Activated naive CD4-positive, alpha-beta T cell (primary cell): ENCODE measurements at places on chromosomes 5 and 9.

- no peak for DNase-seq
These were observed 80.1 kb upstream of the TLR4 start for GRCh38 chr9:117624106-117624505.

- no peak for DNase-seq
These were observed 28.1 kb downstream of the NEK6 start for GRCh38 chr9:124285903-124286291.

DNA sequence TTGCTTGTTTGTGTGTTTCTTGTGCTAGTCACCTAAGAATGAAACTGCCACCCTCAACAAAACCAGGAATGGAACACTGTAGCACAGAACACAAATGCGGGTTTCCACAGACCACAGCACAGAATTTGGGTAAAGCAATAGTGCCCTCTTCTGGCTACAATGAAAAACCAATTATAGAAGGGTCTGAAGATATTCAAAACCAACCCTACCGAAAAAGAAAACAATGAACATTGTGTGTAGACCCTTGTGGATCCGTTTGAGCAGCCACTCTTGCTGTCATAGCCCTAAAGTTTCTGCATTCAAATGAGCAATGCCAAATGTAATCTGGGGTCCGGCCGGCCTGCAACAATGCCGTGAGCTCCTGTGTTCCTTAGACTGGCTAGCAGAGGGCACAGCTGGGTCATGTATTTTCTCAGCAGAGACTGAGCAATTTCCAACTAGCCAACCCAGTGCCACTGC, 8.3 kb upstream of the ENC1 start:
- no peak for DNase-seq

DNA sequence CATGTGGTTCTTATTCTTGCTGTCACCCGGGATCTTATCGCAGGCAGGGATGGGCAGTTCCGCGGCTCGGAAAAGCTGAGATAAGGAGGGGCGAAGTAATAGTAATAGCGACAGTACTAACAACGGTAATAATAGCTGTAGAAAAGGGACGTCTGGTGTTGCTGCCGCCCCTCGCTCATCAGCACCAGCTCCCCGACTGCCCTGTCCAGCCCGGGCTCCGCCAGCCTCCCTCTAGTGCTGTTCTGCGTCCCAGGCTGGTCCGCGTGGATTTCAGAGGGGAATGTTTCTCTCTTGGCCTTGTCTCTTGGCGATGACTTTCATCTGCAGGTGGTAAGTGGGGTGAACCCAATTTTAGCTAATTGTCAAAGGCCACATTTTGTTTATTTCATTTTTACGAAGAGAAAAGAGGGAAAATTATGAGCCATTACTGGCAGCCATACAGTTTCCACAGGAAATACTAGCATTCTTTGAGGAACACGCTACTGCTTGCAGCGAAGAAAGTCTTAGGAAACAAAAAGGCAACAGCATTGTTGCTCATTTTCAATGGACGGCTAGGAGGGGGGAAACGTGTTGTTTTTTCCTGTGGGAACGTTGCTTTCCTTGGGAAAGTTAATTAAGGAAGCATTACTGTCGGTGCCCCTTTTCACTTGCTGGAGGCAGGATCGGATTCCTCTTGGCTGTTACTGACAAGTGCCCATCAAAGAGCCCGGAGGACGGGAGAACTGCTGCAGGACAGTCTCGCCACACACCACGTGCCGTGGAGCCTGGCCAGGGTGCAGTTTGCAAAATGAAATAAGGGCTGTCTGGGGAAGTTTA, 762 bp downstream of the SNCAIP start:
- DNase-seq: no peak

- DNase-seq: no peak
These were observed 109.9 kb downstream of the DROSHA start for GRCh38 chr5:31421806-31422586.

DNA sequence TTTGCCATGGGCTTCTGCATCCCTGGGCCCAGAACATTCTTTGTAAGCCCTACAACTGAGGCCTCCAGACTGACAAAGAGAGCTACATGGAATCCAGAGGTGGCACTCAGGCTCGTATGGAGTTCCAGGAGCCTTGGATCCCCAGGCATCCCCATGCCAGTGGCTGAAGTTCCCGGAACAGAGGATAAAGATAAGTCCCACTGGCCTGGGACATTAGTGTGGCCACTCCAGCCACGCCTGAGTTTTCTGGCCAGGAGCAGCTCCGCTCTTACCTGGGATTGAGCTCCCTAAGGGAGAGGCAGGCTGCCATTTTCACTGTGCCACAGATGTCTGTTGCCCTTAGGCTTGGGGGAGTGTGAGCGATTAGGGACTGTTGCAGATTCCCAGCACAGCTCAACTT, 656.3 kb upstream of the FAM174A start:
- DNase-seq: no peak

DNA sequence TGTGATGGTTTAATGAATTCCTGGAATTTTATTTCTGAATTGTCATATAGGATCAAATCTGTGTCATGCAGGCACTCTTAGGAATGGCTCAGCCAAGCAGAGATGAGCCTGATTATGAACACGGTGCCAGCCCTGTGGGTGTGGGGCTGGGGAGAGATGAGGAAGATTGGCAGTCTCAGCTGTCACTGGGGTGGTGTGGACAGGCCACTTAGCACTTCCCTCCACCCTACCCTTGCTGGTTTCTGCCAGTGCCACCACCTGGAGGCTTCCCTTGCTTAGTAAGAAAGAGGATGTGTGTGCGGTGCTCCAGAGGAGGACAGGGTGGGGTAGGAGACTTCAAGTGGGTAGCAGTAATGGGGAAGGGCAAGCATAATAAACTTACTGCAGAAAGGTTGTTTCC, 226.6 kb downstream of the CD180 start:
- no peak for DNase-seq

- no peak for DNase-seq
These were observed 27.7 kb upstream of the TRIO start for GRCh38 chr5:14115323-14115895.

DNA sequence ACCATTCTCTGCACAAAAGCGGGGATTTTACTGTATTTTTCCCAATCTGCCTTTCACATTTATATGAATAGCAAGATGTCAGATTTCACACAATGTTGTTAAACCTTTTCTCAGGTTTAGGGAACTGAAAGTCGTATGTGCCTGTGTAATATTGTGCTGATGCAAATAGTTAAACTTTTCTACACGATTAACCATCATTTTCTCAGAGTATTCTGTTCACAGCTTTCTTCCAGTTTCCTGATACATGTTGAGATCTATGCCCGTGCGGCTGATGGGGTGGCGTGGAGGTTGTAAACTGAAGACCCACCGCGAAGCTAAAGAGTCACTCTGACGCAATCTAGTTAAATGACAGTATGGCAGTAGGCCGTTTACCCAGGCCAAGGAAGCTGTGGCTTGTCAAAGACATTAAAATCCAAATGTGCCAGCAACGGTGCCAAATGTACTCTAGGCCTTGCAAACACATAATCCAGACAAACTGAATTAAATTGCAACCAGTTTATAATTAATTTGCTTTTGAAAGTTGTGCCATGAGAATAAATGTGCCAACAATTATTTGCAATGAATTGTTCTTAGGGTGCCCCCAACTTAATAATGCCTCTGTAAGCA, 145.7 kb downstream of the EBF1 start:
- DNase-seq: no peak

- DNase-seq: no peak
These were observed 34.1 kb downstream of the SPRY4 start for GRCh38 chr5:142290577-142291299.

GRCh38 chr5:180111273-180112002, 39.9 kb upstream of the RNF130 start:
- DNase-seq: no peak

DNA sequence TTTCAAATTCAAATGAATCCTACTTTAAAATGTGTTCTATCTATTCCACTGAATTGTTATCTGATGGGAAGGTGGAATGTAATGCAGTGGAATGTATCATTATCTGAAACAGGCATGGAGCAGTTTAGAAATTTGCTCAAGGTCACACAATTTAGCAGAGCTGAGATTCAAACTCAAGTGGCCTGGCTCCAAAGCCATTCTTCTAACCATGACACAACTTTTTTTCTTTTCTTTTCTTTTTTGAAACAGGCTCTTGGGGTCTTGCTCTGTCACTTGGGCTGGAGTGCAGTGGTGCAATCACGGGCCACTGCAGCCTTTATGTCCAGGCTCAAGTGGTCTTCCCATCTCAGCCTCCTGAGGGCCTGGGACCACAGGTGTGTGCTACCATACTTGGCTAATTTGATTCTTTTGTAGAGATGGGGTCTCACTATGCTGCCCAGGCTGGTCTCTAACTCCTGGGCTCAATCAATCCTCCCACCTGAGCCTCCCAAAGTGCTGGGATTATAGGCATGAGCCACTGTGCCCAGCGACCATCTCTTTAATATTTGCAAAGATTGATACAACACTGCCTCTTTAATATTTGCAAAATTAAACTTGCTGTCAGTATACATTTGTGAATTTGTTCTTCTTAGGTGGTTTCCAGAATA, 50.0 kb downstream of the CAST start:
- no peak for DNase-seq

GRCh38 chr9:129602598-129603415, 18.1 kb downstream of the C9orf50 start:
- no peak for DNase-seq

DNA sequence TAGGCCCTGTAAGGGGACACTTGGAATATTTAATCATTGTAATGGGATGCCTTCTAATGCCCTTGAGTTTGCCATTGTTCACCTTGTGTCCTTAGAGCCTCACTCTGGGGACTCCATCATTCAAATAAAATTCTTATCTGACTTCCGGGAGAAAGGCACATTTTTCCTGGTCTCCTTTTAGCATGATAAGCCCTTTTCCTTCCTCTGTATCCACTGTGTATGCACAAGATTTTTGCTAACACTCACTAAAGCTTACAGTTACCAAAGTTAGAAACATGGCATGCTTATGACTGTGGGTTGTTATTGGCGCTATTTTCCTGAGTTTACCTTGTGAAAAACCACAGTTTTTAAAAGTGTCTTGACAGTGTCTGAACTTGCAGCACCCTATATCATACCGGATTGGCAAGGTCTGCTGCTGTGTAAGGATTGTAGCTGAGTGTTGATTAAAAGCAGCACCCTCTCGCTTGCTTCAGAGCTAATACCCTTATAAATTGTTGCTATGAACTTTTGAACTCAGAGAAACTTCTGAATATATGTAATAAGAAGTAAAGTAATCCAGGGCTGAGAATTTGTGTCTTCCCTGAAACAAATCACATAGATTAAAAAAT, 46.4 kb downstream of the SNCAIP start:
- DNase-seq: no peak

DNA sequence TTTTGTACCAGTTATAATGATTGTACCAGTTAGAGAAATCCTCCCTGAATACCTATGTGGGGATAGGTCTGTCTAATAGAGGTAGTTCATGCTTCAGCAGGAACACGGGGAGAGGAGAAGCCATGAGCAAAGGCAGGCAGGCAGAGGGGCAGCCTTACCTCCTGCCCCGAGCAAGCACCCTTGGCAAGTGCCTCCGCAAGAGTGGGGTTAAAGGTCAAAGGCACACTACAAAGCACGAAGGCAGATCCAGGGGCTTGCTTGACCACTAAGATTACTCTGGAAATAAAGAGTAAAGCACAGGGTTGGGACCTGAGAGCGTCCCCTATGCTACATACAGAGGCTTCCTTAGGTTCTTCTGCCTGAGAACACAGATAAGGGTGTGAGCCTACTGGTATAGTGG, 100.9 kb downstream of the SEMA6A start:
- DNase-seq: no peak

DNA sequence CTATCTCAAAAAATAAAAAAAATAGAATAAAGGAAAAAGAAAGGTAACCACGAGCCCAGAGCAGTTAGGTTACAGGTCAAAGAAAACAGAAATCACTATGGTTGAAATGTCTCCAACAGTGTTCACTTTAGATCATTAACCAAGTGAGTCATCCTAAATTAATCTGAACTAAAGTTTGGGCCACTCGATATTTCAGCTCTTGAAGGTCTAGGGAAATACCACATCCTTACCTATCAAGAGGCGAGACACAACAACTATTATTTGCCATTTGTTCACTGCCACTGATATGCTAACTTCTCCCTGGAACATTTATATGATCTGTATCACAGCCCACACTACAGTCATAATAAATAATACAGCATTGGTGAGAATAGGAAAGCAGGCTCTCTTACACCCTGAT, 111.3 kb upstream of the NR5A1 start:
- DNase-seq: no peak

DNA sequence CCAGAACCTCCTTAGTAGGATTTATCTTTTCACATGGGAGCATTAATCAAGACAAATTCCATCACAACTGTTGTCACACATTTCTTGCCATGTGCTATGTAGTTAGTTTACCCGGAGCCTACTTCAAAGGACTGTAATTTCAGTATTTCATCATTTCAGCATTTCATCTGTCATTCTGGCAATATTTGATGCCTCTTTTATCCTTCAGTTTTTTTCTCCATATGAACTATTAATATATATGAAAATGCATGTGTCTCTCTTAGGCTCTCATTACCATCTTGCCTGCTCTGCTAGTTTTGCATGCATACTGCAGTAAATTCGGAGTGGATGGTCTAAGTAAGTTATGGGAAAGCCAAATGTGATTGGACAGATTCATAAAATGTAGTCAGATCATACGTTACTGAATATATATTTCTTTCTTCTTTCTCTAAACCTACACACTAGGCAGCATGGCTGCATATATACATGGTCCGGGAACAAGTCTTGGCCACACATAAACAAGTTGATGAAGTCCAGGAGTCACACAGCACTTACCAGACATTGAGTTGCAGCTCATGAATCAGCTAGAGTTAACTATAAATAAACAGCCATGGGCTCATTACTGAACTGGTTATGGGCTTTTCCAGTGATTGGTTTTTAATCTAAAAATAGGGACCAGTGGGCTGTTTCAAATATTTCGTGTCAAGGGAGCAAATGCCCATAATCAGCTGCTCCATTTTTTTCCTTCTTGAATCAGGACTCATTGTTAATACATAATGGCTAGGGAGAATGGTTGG, 46.6 kb downstream of the SPATA31D1 start:
- no peak for DNase-seq
